ENCODE measurements at places on chromosomes 6 and 20. TPM values are rescaled to one million over a fixed set of nuclear protein-coding genes. Genes with fewer than 3 reads are reported as not detected.

The NMBR gene
- total RNA-seq, result 0.37 TPM

The DDO gene
- total RNA-seq, result 0.39 TPM

The MCHR2 gene
- not detected for total RNA-seq

The PABPC1L gene
- total RNA-seq, result 12.3 TPM

The GSTA3 gene
- not detected for total RNA-seq

The PLAGL2 gene
- total RNA-seq, result 2.2 TPM

The FERMT1 gene
- total RNA-seq, result 17.3 TPM

The ZFP57 gene
- 2.7 TPM for total RNA-seq

The DST gene
- total RNA-seq, result 458 TPM

The FLRT3 gene
- 0.78 TPM for total RNA-seq

The GPR6 gene
- not detected for total RNA-seq

Data from subcutaneous preadipocyte (primary cell).